ENCODE measurements at places on chromosomes 11 and 22.

DNA sequence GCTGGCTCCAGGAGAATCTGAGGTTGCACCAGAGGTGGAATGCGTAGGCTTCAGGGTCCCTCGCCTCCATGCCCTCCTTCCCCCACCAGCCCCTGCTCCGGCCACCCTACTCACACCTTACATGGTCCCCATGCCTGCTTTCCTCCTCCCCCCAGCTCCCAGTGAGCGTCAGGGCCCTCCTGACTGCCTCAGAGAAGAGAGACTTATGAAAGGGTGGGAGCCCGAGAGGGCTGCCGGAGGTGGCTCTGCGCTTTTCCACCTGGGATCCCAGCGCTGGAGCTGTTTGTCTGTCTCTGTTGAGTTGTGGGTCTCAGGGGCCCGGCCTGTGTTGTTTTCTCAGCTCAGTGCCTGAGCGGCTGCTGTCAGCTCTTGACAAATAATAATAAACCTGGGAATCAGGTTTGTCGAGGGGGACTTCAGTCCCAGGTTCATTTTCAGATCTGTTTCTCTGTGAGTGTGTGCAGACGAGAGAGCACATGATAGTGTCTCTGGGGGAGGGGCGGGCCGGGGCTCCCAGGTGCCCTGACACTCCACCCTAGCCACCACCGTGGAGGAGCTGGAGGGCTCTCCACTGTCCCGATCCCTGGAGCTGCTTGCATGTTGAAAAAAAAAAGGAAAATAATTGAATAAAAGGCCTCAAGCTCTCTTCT is 153.7 kb downstream of the FEZ1 start:
- DNase-seq, result no peak

- no peak for DNase-seq
Measured at GRCh38 chr11:47233051-47233450, 15.6 kb downstream of the ACP2 start.

GRCh38 chr11:115476463-115477286 is 27.5 kb downstream of the CADM1 start:
- no peak for DNase-seq

DNA sequence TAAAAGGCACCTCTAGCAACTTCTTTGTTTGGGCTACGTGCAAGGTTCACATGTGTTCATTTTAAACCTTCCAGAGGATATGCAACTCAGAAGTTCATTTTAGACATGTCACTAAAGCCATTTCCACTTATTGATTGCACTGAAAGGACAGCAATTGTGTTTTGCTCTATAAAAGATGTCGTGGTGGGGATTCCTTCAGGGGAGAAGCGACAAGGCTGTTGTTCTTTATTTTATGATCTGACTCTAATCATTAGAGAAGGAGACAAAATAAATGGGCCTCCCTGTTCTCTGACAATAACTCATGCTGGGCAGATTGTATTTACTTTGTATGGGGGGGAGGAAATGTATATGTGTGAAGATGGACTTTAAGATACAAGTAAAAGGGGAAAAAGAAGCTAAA is 370.1 kb upstream of the ARHGAP42 start:
- no peak for DNase-seq

- DNase-seq, result no peak
Measured at GRCh38 chr11:114559425-114560310, at the start of gene NXPE1. NXPE1 (minus strand) TSS chr11:114559881; CDS start chr11:114551201, 8,680 bp downstream.

- no peak for DNase-seq
Measured at GRCh38 chr11:107733518-107733917, 21.7 kb upstream of the SLN start.

DNA sequence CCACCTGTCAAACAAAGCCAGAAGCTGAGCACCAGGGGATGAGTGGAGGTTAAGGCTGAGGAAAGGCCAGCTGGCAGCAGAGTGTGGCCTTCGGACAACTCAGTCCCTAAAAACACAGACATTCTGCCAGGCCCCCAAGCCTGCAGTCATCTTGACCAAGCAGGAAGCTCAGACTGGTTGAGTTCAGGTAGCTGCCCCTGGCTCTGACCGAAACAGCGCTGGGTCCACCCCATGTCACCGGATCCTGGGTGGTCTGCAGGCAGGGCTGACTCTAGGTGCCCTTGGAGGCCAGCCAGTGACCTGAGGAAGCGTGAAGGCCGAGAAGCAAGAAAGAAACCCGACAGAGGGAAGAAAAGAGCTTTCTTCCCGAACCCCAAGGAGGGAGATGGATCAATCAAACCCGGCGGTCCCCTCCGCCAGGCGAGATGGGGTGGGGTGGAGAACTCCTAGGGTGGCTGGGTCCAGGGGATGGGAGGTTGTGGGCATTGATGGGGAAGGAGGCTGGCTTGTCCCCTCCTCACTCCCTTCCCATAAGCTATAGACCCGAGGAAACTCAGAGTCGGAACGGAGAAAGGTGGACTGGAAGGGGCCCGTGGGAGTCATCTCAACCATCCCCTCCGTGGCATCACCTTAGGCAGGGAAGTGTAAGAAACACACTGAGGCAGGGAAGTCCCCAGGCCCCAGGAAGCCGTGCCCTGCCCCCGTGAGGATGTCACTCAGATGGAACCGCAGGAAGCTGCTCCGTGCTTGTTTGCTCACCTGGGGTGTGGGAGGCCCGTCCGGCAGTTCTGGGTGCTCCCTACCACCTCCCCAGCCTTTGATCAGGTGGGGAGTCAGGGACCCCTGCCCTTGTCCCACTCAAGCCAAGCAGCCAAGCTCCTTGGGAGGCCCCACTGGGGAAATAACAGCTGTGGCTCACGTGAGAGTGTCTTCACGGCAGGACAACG is 11.7 kb downstream of the CXCR5 start:
- no peak for DNase-seq
